CD8-positive, alpha-beta memory T cell (primary cell): ENCODE measurements at places on chromosomes 11 and 22.

GRCh38 chr11:75286826-75287465 is 46.4 kb downstream of the TPBGL start:
- no peak for DNase-seq

- DNase-seq: no peak
These were observed 602.2 kb downstream of the BUD13 start for GRCh38 chr11:116170526-116171120.

DNA sequence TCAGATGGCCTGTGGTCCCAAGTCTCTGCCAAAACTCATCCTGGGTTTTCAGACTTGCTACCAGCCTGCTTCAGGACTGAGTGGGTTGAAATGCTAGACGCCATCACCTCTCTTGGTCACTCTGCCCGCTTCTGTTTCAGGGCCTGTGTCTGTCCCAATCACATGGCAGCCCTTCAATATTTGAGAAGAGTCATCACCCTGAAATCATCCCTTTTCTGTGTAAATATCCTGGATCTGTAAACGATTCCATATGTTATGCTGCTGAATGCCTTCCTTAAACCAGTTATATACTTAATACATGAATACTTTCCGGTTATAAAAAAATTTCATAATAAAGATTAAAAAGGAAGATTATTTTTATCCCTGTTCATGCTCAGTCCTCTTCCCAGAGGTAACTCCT is 39.8 kb upstream of the TLCD5 start:
- DNase-seq: no peak

DNA sequence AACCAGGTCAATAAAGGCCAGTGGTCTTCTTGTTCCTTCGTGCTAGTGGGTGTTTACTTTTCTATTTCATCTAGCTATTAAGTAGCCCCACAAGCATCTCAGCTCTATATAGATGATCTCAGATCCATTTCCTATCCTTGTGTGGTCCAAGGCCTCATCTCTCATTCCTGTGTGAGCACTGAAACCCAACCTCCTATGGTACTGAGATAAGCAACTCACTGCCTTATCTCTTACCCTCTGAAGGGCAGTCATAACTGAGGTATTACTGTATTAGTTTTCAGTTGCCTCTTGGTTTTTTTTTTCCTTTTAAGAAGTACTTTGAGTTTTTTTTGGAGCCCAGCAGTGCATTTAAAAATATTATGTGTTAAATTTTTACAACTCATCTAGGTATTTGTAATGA is 28.3 kb downstream of the ACER3 start:
- DNase-seq: no peak

DNA sequence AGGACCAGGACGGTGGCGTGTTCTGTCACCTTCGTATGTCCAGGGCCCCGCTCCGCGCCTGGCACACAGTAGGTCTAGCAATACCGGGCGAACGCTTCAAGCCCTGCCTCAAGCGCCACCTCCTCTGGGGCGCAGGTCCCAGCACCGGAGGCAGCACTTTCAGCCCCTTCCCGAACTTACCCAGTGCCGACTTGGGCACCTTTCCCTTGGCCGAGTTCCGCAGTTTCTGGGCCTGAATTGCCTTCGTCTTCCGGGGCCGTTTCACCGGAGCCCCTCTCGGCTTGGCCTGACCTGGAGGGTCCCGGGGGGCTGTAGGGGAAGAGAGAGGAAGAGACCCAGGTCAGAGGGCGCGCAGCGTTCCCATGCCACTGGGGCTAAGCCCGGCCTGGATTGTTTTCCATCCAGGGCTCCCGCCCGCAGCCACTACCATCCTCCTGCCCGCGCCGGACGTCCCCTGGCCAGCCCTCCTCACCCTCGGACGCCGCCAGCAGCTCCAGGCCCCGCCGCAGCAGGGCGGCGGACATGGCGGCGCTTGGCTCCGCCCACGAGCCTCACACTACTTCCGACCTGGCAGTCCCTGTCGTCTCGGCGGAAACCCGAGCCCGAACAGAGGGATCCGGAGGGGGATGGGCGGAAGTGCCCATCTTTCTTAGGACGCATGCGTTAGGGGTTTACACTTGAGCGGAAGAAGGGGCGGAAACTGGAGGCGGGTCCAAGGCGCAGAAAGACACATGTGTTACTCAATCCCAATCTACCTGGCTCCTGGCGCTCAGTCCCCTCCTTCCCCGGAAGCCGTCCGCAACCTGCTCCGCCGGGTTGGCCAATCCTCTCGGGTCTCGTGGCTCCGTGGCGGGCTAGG is at the start of gene RPS19BP1:
Gene RPS19BP1, minus strand, starts transcription at position 534 of the 859 bp plus-strand sequence. Its CDS starts 10 bp downstream, at position 524.
- DNase-seq: peak; percentile 99

DNA sequence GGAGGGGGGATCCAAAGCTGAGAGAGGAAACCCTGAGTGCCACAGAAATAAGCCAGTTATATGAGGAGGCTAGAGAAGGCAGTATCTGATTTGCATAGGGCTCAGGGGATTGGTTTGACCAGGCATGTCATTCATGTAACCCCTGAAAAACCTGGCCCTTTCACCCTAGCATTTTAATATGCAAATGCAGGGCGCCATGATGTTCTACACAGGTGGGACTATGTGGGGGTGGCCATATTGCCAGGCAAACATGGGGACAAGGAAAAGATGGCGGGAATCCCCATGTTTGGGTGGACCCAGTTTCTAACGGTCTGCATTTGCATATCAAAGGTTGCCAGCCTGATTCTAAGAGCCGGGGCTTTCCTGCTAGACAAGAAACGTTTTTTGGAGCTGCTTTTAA is 27.2 kb downstream of the CSF2RB start:
- DNase-seq: no peak

- DNase-seq: no peak
These were observed 41.7 kb upstream of the BLID start for GRCh38 chr11:122157653-122158161.

GRCh38 chr11:91790346-91791170 is 434.1 kb upstream of the FAT3 start:
- no peak for DNase-seq

DNA sequence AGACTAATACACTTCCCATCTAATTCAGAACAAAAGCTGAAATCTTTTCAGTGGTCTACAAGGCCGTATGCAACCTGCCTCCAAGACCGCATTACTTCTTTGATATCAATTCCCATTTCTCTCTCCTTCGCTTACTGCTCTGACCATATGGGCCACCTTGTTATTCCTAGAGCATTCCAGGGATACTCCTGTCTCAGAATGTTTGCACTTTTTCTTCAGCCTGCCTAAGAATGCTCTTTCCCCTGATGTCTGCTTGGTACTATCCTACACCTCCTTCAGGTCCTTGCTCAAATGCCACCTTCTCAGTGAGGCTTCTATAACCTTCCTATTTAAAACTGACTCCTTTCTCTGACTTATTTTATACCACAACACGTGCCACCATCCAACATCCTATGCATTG is 71.2 kb downstream of the MAML2 start:
- DNase-seq: no peak

DNA sequence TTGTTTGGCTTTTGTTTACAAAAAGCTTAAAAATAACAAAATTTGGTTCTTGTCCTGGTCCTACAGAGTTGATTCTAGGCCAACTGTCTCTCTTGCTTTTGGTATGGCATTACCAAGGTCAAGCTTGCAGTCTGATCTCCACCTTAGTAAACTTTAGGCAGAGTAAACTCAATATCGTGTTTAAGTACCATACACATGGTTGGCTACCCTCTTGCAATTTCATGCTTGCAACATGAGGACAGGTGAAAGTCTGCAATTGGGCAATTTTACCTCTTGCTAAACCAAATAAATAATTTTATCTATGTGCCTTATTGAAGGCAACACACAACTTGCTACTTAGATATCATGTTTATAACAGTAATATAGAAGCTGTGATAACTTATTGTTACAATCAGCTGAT is 125.1 kb downstream of the ARHGAP20 start:
- DNase-seq: no peak

GRCh38 chr11:92272651-92273050 is 48.0 kb downstream of the FAT3 start:
- DNase-seq: no peak
